ENCODE measurements at places on chromosomes 3 and 15. TPM values are rescaled to one million over a fixed set of nuclear protein-coding genes. Genes with fewer than 3 reads are reported as not detected.

MYLK gene
- total RNA-seq: 15.6 TPM

NECTIN3 gene
- total RNA-seq: 27.5 TPM

PDZRN3 gene
- not detected for total RNA-seq

PTX3 gene
- total RNA-seq: 0.81 TPM

APOD gene
- total RNA-seq: 0.72 TPM

TTLL3 gene
- total RNA-seq: 7.2 TPM

GPR27 gene
- 3.3 TPM for total RNA-seq
